Stromal cell of bone marrow (primary cell): ENCODE measurements at places on chromosomes 11 and 22.

- DNase-seq: peak; percentile 7
Measured at GRCh38 chr11:55707029-55707428, 45.0 kb downstream of the OR4C6 start.

- peak; percentile 81 for DNase-seq
Measured at GRCh38 chr11:112016765-112017376, 8.3 kb upstream of the DLAT start.

- DNase-seq: no peak
Measured at GRCh38 chr11:2651054-2651617, 48.7 kb downstream of the KCNQ1OT1 start.

DNA sequence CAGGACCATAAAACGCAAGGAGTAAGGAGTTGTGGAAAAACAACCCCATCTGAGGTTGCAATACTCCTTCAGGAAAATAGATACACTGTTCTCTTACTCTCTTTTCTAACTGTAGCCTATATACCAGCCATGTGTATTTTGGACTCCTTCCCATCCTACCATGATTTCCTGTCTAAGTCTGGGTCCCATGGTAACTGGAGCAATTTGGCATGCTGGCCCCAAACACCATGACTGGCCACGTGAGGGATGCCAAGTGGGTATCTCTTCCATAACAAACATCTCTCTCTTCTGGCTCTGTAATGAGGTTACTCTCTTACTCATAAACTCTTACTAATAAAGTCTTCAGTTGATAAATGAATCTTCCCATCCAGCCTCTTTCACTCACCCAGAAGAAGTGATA is 26.5 kb downstream of the ABTB2 start:
- peak; percentile 90 for DNase-seq

DNA sequence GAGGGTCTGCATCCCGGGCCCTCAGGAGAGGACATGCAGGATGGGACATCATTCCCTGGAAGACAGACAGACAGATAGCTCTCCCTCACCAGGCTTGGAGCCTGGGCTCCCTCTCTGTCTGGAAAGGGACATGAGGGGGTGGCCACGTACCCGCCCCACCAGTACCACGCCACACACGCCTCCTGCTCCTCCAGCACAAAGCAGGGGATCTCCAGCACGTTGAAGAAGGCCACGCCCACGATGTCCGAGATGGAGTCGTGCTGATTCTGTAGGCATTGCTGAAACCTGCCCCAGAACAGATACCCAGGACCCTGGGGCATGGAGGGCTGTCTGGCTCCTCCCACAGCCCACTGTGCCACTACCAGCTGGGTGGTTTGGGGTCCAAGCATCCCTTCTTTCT is 2.2 kb downstream of the PLA2G3 start:
- DNase-seq: no peak
